NCI-H1105 treated with DMSO at 0.1 percent for 48 hours (cell line): ENCODE measurements at places on chromosomes 11 and 22.
A peak's percentile ranks its signal among the peaks of the same experiment; 100 is the strongest.

DNA sequence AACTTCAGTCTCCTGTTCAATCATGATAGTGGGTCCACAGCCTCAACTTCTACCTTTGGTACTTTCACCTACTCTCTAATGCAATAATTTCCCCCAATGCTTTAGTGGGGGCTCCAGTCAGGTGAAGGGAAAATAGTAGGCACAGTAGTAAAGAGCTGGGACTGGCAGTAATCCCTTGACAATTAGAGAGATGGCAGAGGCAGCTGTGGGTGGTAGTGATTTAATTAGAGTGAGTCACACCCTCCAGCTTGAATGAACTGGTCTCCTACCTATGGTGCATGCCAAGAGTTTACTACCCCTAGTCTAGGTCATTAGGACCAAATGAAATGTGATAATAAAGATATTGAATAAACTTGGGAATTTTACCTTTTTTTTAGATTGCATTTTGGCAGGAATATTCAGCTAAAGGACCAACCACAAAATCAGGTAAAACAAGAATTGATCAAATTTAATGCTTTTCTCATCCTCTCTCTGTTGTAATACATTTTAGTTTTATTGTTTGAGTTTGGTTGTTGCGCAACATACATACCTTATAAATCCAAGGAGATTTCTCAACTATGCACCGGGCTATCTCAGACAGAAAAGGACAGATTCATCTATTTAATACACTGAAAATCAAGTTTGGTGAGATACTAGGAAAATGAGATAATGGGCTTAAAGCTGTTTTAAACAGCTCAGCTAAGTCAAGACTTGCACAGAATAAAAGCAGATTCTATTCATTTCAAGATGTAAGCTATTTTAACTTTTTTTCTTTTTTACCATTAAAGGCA is 9.0 kb downstream of the PRRG4 start:
- DNase-seq = peak; percentile 18

DNA sequence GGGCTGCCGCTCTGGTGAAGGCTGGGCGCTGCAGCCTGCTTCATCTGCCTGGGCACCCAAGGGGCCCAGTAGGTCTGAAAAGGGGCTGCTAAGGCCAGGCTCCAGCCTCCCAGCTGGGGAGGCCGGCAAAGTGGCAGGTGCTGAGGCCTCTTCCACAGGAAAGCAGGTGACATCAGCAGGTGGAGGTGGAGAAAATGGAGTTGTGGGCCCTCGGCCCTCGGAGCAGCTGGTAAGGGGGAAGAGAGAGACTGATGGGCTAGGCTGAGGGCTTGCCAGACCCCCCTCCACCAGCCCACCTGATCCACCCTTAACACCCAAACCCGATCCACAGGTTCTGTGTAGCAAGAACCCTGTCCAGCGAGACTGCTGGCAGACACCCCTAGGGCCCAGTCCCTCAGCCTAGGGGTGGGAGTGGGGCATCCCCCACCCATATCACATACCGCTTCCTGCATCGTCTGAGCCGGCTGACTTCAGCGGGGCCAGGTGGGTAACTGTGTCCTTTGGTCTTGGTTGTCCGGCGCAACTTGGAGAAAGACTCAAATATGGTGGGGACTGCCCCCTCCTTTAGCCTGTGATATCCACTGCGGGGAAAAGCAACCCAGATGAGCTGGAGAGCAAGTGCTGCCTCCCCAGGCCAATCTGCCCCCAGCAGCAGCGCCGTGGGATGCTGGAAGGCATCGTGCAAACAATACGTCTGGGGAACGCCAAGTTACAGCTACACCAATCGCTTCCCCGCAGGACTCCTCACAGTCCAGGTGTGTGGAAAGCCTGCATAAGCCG is 1.5 kb downstream of the THAP7 start:
- no peak for DNase-seq

DNA sequence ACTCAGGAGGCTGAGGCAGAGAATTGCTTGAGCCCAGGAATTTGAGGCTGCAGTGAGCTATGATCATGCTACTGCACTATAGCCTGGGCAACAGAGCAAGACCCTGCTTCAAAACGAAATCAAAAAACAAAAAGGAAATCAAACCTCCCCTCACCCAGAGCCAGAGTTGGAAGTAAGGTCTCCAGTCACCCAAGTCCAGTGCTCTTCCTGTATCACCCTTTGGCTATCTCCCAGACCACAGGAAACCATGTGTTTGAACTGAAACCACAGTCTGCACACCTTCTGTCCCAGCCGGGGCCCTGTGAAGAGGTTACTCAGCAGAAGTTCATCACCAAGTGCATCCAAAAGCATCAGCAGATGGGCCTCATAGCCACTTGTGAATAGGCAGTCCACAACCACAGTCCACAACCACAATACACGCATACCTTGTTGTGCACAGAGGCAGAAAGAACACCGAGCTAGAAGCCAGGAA is 4.6 kb downstream of the MYH9 start:
- DNase-seq = no peak

DNA sequence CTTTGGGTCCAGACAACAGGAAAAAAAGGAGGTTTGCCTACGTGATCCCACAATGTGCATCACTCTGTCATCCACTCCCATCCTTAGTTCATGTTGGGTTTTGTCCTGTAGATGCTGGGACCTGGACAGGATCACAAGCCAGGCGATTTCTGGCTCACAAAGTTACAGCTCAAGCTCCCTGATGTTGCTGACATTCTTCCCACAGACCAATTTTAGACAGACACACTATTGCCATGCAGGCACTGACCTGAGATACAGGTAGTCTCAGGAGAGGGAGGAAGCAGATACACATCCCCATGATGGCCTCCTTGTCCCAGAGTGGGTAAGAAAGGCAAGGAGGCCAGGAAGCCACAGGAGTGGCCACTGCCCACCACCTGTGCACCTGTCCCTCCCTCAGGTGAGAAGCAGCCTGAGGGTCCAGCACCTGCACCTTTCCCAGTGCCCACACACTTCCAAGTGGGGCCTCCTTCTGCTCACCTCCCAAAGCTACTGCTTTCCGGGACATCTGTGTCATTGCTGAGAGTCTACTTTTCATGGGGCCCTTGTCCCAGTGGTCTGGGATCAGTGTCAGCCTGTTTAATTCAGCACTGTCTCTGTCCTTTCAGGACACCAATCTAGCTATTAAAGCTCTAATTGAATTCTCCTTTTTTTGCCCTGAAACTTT is 52.0 kb upstream of the TOP3B start:
- DNase-seq = no peak

DNA sequence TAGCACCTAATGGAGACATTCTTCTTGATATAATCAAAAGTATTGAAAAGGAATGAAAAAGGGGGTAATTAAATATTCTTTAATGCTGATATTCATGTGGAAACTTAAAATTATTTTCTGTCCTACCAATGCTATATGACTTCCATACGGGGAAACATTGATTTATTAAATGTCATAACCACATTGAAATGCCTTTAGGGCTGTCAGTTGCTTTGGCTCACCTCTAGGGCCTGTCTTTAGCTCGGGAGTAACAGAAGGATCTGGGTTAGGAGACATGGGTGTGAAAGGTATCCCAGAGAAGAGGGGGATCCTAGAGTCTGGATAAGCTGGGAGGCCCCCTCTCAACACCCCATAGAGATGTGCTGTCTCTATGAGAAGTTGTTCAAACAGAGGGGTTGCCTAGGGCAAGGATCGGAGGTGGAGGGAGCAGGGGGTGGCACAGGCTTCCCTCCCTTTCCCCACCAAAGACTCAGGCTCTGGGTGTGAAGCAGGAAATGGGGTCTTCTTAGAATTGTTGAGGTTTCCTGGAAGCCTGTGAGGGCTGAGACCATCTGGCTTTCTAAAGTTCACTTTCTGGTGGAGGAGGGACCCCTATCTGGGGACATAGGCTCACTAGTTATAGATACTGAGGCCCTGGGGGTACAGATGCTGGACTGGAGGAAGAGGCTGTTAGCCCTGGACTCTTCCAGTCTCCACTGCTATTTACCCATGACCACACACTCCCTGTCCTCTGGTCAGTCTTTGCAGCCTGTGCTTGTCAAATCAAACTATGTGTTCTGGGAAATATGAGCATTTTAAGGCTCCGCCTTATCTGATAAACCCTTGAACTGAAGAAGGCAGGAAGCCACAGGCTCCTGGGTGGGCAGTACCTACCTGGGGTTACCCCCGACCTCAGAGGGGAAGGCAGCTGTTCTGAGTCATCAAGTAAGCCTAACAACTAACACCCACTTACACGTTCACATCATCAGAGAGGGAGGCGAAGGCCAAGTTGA is 55.8 kb upstream of the RRAS2 start:
- no peak for DNase-seq

- DNase-seq = peak; percentile 34
Observed at GRCh38 chr11:119764108-119764868, 35.3 kb upstream of the NECTIN1 start.

DNA sequence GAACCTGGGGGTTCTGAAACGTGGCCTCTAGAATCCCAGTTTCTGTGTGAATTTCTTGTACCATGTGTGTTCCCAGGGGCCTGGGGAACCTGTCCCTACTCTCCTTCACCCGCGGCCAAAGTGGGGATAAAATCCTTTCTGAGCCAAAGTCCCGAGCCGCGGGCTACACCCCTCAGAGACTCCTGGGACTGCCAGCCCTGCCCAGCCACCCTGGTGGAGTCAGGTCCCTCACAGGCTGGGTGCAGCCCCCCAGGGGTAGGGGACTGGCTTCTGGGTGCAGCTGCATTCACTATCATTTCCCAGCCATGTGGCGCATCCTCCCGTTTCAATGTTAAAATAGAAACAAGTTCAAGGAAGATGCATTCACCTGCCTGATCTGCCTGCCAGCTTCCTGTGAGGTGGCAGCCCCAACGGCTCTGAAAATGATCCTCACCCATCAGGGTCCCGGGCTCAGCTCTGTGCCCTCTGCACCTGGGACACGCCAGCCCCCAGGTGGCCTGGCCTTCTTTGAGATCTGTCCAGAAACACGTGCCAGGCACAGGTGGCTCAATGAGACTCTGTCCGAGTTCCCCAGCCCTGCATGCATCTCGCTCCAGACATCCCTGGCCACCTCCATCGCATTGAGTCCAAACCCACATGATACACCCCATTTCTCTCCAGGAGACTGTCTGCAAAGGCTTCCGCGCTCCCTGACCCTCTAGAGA is 338.8 kb downstream of the CTTN start:
- DNase-seq = no peak

DNA sequence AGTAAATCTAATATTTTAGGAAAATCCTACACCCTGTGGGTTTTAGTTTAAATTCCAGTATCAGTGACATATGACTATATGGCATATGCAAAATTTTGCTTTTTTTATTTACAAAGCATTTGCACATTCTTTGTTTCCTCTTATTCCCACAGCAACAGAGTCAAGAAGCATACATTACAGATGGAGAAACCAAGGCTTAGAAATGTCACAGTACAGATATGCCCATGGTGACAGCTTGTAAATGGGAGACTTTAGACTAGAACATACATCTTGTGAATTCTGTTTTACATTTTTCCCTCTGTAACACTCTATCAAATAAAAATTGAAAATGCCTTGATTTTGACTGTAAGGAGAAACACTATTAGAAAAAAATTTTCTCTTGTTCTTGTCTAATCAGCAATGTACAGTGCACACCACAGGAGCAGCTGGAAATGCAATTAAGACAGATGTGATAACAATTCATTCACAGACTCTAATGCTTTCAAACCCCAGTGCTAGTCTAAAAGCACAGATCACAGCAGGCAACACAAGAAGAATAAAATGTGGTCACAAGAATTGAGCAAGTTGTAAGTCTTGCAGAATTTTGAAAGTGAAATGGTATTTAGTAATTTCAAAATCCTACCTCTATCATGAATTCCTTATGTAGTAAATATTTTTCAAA is 375.9 kb downstream of the LUZP2 start:
- no peak for DNase-seq

- no peak for DNase-seq
Observed at GRCh38 chr11:58805065-58805464, 39.4 kb downstream of the GLYATL2 start.

DNA sequence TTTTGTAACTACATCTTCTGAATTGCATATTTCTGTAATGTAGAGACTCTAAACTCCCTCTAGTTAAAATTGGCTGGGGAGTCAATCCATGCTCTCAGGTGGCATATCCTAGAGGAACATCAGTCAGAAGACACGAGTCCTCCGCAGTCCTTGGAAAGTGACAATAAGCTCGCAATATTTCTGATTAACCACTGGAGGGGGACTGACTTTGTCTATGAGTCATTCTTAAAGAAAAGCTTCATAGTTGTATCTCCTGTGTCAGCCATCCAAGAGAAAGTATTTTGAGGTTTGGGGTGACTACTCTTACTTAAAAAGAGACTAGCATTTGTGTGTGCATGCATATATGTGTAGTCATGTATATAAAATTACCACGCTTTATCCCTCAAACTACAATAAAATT is 60.2 kb downstream of the SLN start:
- no peak for DNase-seq

- DNase-seq = no peak
Observed at GRCh38 chr22:49999946-50000586, 12.5 kb downstream of the IL17REL start.

DNA sequence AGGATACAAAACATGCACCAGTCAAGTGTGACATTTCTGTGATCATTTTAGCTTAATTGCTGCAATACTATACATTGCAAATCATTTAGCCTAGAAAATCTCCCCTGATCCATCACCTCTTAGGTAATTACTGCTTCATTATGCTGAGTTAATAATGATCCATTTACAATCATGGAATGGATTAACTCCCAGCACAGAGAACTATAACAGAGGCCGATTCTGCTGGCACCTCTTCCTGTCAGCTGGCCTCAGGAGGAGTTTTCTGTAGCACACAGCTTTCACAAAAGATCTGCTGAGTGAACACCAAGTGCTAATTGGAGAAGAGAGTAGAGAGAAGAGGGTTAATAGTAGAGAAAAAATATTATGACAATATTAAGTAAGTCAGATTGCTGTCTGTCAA is 591.8 kb upstream of the KIRREL3 start:
- DNase-seq = peak; percentile 31

- no peak for DNase-seq
Observed at GRCh38 chr11:125890447-125891100, 3.1 kb downstream of the HYLS1 start.

DNA sequence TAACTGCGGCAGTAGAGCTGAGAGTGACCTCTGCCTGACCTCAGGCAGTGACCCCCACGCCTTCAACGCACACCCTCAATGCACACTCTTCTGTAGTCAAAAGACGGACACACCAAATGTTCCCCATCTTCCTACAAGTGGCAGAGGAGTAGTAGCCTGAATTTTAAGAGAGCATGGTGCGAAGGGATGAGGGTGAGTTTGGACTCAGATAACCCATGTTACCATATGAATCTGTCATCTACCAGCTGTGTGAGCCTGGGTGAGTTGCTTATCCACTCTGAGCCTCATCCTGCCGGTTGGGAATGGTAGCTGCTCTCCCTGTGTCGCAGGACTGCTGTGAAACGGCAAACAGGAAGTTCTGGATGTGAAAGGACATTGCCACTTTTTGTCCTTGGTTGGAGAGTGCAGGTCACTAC is 20.6 kb upstream of the ROBO3 start:
- no peak for DNase-seq
